A549 treated with DMSO at 1 μM for 4 hours (cell line): ENCODE measurements at places on chromosomes 4 and X. TPM values are rescaled to one million over a fixed set of nuclear protein-coding genes. Genes with fewer than 3 reads are reported as not detected.

PNMA3 gene
- 0.10 to 0.30 TPM (median 0.24 TPM) in 5 replicates for total RNA-seq

PLP1 gene
- not detected in 5 replicates for total RNA-seq

CC2D2A gene
- 12.2 to 16.4 TPM (median 13.2 TPM) in 5 replicates for total RNA-seq

DGAT2L6 gene
- total RNA-seq: not detected in 5 replicates

PLA2G12A gene
- total RNA-seq: 7.9 to 11.6 TPM (median 10.7 TPM) in 5 replicates

GAGE12E gene
- not detected in 5 replicates for total RNA-seq

SLITRK4 gene
- total RNA-seq: 0.02 TPM in 2 of 5 replicates, not detected in the others

F8 gene
- 3.8 to 5.5 TPM (median 4.3 TPM) in 5 replicates for total RNA-seq

DKK2 gene
- total RNA-seq: not detected in 5 replicates

GPR173 gene
- 0.01 to 0.02 TPM in 2 of 5 replicates, not detected in the others for total RNA-seq

ARHGEF6 gene
- 0.12 to 0.22 TPM (median 0.18 TPM) in 5 replicates for total RNA-seq

TMEM150C gene
- total RNA-seq: 0.75 to 1.6 TPM (median 0.89 TPM) in 5 replicates

BEX2 gene
- 8.5 to 13.9 TPM (median 9.9 TPM) in 5 replicates for total RNA-seq

NMU gene
- total RNA-seq: 0.31 to 0.60 TPM (median 0.56 TPM) in 5 replicates

TREX2 gene
- 1.1 to 2.0 TPM (median 1.6 TPM) in 5 replicates for total RNA-seq

BEX1 gene
- total RNA-seq: not detected in 5 replicates

HGFAC gene
- total RNA-seq: 0.20 to 0.41 TPM (median 0.30 TPM) in 5 replicates

ADH1C gene
- not detected in 5 replicates for total RNA-seq

YIPF7 gene
- total RNA-seq: not detected in 5 replicates

AVPR2 gene
- total RNA-seq: 0.07 to 0.10 TPM (median 0.09 TPM) in 4 of 5 replicates, not detected in the other

TDO2 gene
- 0.28 to 1.2 TPM (median 0.91 TPM) in 5 replicates for total RNA-seq

SHROOM4 gene
- total RNA-seq: not detected in 5 replicates

PHEX gene
- 0.28 to 0.45 TPM (median 0.36 TPM) in 5 replicates for total RNA-seq

SSX3 gene
- not detected in 5 replicates for total RNA-seq

COX7B2 gene
- total RNA-seq: not detected in 5 replicates
